ENCODE measurements at places on chromosomes 4 and X.

DNA sequence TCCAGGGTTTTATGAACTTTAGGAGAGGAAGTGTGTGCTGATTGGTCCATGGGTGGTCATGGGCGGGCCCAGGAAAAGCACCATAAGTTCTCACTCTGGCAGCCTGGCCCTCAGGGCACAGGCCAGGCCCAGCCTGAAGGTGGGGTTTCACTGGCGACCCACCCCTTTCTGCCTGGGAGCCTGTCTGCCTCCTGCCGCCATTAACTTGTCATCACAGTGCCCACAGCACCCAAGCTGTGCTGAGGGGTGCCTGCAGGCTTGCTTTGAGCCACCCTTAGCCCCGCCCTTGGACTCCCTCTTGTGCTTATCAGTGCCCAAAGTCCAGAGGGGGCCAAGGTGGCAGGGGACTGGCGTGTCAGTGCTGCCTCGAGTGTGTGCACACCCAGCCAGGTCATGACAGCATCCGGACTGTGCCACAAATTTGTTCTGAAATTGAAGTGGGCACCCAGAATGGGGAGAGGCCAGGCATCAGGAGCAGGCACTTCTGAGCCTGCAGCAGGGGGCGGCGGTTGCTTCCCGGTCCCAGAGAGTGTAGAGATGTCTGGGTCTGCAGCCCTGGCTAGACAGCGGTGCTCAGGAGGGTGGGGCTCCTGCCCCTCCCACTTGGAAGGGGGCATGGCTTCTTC is 455.6 kb downstream of the TMA16 start:
- H3K4me3 ChIP-seq, result no peak overlapping the region
- no peaks in the 10 kb centered on the region for H3K27me3 ChIP-seq
- H3K4me1 ChIP-seq, result no peaks in the 10 kb centered on the region
- no peaks in the 10 kb centered on the region for H3K36me3 ChIP-seq
- H3K27ac ChIP-seq, result no peak overlapping the region

- H3K4me3 ChIP-seq, result no peak overlapping the region
- DNase-seq, result no peak
- H3K36me3 ChIP-seq, result no peaks in the 10 kb centered on the region
- no peak overlapping the region for H3K27ac ChIP-seq
- H3K4me1 ChIP-seq, result no peaks in the 10 kb centered on the region
Observed at GRCh38 chrX:54063361-54063760, 19.1 kb upstream of the PHF8 start.

GRCh38 chr4:5976921-5977320 is 41.3 kb downstream of the C4orf50 start:
- no peak for DNase-seq
- H3K4me1 ChIP-seq, result no peaks in the 10 kb centered on the region
- H3K4me3 ChIP-seq, result no peak overlapping the region

DNA sequence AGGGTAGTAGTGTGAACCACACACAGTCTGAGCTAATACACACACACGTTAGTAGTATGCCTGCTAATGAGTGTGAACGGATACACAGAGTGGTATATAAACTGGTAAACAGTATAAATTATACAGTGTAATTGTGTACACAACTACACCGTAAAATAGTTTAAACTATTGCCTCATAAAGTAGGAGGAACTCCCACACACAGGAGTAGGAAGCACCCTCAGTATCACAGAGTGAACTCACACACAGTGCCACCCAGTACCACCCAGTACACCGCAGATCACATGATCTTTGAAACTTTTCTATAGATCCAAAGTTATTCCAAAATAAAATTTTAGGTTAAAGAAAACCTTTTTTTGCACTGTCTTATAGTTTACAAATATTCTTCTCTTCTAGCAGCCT is 275.1 kb downstream of the ADGRA3 start:
- H3K4me3 ChIP-seq, result no peak overlapping the region
- peak overlapping the region; percentile 25 for H3K27ac ChIP-seq
- no peaks in the 10 kb centered on the region for H3K4me1 ChIP-seq
- H3K36me3 ChIP-seq, result no peaks in the 10 kb centered on the region
- no peak for DNase-seq

GRCh38 chr4:163568843-163569242 is 74.4 kb downstream of the TMA16 start:
- no peak for DNase-seq
- H3K27ac ChIP-seq, result no peak overlapping the region
- H3K4me1 ChIP-seq, result no peaks in the 10 kb centered on the region
- H3K4me3 ChIP-seq, result no peak overlapping the region
- no peaks in the 10 kb centered on the region for H3K27me3 ChIP-seq

DNA sequence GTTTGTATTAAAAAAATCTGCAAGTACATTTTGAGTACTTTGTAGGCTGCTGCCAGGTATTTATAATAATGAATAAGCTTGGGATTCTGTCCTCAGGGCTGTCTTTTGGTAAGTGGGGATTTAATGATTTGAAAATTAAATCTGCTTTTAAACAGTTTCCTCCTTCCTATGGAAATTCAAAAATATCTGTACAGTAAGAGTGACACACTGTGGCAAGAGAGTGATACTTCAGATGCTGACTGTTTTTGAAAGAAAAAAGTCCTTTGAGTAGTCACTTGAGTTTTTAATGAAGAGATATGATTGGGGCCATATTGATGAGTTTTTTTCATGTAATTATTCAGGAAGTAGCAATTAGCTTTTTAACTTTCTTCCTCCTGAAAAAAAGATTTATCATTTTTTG is 49.2 kb downstream of the SMARCAD1 start:
- no peaks in the 10 kb centered on the region for H3K4me1 ChIP-seq
- no peak for DNase-seq
- H3K27ac ChIP-seq, result no peak overlapping the region
- no peaks in the 10 kb centered on the region for H3K27me3 ChIP-seq
- H3K36me3 ChIP-seq, result peaks cover 13% of the 10 kb centered on the region

DNA sequence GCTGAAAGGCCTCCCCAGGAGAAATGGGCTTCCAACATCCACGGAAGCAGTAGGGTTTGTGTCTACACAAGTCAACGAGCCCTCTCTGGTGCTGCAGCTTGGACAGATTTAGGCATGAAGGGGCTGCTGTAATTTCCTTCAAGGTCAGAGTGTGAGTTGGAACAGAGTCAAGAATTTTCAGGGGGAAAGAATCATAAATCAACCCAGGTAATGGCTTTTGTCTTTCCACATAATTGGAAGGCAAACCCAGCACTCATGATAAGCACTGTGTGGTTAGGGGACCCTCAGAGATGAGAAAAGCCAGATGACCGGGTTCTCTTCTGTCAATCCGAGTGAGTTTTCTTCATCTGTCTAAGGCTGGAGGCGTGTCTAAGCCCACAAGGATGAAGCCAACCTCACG is 78.6 kb upstream of the MXRA5 start:
- no peaks in the 10 kb centered on the region for H3K36me3 ChIP-seq
- no peak for DNase-seq
- no peaks in the 10 kb centered on the region for H3K4me1 ChIP-seq
- H3K27me3 ChIP-seq, result no peaks in the 10 kb centered on the region

DNA sequence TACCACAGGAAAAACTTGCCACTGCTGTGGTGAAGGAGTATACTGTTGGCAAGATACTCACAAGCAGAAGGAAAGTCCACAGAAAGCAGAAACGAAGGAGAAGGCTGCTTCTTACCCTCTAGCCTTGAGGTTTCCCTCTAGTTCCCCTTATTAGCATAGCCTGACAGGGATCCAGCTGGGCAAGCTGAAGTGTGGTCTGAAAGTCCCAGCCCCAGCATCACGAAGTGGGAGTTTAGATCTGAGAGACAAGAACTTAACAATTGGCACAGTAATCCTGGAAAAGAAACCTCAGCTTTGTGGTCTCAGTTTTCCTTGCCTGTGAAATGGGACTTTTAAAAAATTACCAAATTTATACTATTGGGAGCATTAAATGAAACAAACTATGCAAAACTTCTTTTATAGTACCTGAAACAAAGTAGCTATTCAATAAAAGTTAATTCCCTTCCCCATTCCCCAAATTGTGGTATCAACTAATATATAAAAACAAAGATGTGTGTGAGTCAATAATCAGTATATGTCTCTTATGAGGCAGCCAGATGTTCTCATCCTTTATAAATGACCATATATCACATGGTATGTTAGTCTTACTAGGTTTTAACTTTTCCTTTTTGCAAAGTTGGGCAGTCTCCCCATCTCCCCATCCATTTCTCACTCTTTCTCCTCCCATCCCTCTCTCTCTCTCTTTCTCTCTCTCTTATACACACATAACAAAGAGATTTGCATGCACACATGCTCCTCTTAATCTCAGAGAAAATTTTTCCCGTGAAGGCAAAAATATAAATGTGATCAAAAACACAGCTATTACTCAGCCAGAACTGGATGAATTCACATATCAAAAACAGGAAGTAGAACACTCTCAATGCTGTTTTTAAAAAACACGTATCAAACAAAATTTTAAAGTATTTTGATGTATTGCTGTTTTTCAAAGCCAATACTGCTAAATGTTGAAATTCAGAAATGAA is 57.8 kb downstream of the SCFD2 start:
- no peak for DNase-seq
- H3K27ac ChIP-seq, result no peak overlapping the region
- H3K4me1 ChIP-seq, result no peaks in the 10 kb centered on the region
- H3K27me3 ChIP-seq, result no peaks in the 10 kb centered on the region
- peaks cover 1% of the 10 kb centered on the region for H3K36me3 ChIP-seq
- H3K4me3 ChIP-seq, result no peak overlapping the region

- H3K36me3 ChIP-seq, result no peaks in the 10 kb centered on the region
- no peaks in the 10 kb centered on the region for H3K27me3 ChIP-seq
- H3K27ac ChIP-seq, result no peak overlapping the region
- no peaks in the 10 kb centered on the region for H3K4me1 ChIP-seq
- no peak overlapping the region for H3K4me3 ChIP-seq
Observed at GRCh38 chr4:25439918-25440477, 62.9 kb downstream of the ANAPC4 start.

DNA sequence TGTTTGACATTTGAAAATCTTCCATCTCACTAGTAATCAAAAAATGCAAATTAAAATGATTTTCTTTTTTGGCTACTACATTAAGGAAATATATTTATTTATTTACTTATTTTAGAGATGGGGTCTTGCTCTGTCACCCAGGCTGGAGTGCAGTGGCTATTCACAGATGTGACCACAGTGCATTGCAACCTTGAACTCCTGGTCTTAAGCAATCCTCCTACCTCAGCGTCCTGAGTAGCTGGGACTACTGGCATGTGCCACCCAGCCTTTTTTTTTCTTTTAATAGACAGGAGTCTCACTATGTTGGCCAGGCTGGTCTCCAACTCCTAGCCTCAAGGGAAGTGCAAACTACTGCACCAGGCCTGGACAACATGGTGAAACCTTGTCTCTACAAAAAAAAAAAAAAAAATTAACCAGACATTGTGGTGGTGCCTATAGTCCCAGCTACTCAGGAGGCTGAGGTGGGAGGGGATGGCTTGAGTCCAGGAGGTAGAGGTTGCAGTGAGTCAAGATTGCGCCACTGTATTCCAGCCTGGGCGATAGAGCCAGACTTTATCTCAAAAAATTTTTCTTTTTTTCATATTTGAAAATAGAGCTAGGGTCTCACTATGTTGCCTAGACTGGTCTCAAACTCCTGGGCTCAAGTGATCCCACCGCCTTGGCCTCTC is 4.4 kb upstream of the SMIM14 start:
- DNase-seq, result no peak
- no peak overlapping the region for H3K4me3 ChIP-seq
- H3K27me3 ChIP-seq, result no peaks in the 10 kb centered on the region
- no peak overlapping the region for H3K27ac ChIP-seq
- no peaks in the 10 kb centered on the region for H3K36me3 ChIP-seq

GRCh38 chrX:32289356-32289755 is 922.0 kb downstream of the DMD start:
- H3K27me3 ChIP-seq, result no peaks in the 10 kb centered on the region
- H3K36me3 ChIP-seq, result no peaks in the 10 kb centered on the region
- no peak overlapping the region for H3K27ac ChIP-seq
- no peak overlapping the region for H3K4me3 ChIP-seq
- no peak for DNase-seq
- no peaks in the 10 kb centered on the region for H3K4me1 ChIP-seq

GRCh38 chrX:115940348-115940747 is 230.2 kb upstream of the AGTR2 start:
- no peaks in the 10 kb centered on the region for H3K36me3 ChIP-seq
- no peak for DNase-seq
- no peaks in the 10 kb centered on the region for H3K4me1 ChIP-seq
- H3K27me3 ChIP-seq, result no peaks in the 10 kb centered on the region
- no peak overlapping the region for H3K4me3 ChIP-seq
- H3K27ac ChIP-seq, result no peak overlapping the region

- H3K27ac ChIP-seq, result no peak overlapping the region
Observed at GRCh38 chrX:146854281-146854680, 39.7 kb upstream of the CXorf51A start.

All from transverse colon (tissue), 4 donors.